ENCODE measurements at places on chromosomes 13 and 19.

DNA sequence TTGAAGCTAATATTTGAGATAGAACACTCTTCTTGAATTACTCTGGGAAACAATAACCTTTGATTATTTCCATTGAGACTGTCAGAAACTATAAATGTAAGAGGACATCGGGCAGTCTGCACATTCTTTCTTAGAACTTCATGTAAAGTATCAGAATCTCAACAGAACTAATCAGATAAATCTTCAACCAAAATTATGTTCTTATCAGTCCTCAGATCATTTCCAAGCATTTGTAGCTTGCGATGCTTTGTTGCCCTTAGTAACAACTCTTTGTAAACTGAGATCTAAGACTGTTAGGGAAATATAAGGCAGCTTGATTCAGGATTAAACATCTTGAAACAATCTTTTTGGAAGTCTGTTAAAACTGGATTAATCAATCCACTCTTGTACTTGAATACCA, 70.3 kb downstream of the FNDC3A start:
- DNase-seq, result no peak

DNA sequence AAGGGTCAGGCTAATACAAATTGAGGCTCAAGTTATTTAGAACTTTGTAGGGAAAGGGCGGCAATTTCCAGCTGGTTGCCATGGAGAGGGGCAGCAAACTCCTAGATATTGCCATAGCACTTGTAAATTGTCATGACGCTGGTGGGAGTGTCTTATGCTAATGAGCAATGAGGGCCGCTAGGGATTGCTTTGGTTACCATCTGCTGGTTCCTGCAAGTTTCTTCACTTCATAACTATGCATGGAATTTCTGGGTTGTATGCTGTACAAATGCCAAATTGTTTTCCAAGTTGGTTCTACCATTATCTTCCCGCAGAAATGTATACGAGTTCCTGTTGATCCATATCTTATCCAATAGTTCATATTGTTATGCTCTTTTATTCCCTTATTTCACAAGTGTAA, 1339.4 kb downstream of the EFNB2 start:
- DNase-seq, result peak; percentile 4

DNA sequence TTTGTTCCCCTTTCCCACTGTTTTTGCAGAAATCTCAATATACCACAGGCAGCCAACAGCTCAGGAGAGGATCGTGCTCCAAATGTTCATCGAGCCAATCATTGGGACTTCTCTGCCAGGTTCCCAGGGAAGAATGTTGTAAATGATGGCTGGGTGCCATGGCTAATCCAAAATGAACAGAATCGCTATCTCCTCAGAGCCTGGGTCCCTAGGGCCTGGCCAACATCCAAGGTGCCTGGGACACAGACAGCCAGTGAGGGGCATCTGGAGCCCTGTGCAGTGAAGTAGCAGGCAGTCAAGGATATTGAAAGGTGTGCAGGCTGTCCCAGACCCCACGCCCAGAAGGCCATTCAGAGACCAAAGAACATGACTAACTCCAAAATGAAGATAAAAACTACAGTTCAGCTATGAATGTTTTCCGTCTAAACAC, 37.8 kb downstream of the BRD4 start:
- no peak for DNase-seq

- DNase-seq, result peak; percentile 5
These were observed 521.5 kb downstream of the SLITRK6 start for GRCh38 chr13:85277748-85278147.

DNA sequence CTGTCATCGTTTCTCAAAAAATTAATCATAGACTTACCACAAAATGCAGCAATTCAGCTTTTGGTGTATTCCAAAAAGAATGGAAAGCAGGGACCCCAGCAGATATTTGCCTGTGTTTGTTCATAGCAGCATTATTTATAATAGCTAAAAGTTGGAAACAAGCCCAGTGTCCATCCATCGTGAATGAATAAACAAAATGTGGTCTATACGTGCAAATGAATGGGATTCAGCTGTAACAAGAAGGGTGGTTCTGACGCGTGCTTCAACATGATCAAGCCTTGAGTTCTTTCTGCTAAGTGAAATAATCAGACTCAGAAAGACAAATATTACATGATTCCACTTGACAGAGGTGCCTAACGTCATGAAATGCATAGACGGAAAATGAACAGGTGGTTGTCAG, 36.4 kb downstream of the PSG11 start:
- DNase-seq, result no peak

DNA sequence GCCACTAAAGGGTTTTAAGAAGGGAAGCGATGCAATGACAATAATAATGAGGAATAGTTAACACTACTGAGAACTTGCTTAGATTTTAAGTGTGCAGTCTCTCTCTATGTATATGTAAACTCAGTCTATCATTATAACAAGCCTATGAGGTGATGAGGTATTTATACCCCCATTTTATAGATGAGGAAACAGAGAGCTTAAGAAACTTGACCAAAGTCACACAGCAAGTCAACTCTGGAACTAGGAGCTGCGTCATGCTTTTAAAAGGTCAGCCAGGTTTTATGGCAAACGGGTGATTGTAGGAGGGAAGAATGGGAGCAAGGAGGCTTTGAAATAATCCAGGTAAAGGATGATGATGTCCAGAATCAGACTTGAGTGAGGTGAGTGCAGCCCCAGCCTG, 103.4 kb downstream of the TM9SF2 start:
- no peak for DNase-seq

DNA sequence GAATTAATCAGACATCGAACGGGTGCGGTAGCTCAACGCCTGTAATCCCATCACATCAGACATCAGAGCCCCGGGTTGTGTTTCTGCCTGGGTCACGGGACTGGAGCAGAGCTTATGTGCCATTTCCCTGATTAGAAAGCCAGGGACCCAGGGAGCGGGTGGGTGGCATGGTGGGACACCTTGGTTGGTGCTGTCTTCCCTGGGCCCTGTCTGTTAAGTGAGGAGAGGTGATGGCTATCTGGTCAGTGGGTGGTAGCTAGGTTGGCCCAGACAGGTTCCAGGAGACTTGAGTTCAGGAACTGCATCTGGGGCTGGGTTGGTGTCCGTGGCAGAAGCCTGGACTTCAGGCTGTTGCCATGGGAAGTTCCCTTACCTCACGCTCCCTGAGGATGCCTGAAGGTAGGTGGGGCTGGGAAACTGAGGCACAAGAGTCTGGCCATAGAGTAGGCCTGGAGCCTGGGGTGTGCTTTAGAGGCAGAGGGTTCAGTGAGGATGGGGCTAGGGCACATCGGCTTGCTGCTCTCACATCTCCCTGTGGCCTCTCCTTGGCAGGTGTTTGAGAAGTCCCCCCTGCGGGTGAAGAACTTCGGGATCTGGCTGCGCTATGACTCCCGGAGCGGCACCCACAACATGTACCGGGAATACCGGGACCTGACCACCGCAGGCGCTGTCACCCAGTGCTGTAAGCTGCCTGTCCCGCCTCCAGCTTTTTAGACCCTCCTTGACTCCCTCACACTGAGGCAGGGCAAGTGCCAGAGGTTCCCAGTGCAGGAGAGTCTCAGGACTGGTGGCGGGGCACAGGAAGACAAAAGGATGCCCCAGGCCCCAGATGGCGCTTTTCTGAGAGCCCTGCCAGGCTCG, 2.1 kb downstream of the RPL18A start:
- no peak for DNase-seq

DNA sequence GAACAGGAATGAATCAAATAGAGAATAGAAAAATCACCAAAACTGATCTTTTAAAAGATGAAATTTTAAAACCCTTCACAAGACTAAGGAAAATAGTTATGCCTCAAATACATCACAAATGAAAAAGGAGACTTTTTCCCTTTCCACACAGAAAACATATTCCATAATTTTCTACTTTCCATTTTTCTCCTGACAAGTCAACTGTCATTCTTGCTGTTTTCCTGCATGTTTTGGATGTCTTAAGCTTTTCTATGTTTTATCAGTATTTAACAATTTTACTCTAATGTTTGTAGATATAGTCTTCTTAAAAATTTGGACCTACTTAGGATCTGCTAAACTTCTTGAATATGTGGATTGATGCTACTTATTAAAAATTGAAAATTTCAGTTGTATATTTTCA, 810.8 kb downstream of the OLFM4 start:
- no peak for DNase-seq

- DNase-seq, result no peak
These were observed 357.4 kb downstream of the TDRD3 start for GRCh38 chr13:60754211-60755090.

DNA sequence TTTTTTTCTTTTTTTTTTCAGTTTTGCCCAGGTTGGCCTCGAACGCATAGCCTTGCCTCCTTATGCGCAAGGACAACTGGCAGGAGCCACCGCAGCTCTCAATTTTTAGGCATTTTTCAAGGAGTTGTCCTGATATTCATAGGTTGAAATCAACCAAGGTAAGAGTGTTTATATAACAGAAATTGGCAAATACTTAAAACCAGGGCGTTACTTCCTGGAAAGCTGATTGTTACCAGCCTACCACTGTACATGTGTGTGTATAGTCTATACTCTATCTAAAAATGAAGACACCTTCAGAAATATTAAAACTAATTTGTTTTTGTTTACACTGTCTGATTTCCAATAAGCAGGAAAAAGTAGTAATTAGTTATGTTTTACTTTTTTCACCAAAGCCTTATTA, 39.2 kb downstream of the GPC6 start:
- no peak for DNase-seq

DNA sequence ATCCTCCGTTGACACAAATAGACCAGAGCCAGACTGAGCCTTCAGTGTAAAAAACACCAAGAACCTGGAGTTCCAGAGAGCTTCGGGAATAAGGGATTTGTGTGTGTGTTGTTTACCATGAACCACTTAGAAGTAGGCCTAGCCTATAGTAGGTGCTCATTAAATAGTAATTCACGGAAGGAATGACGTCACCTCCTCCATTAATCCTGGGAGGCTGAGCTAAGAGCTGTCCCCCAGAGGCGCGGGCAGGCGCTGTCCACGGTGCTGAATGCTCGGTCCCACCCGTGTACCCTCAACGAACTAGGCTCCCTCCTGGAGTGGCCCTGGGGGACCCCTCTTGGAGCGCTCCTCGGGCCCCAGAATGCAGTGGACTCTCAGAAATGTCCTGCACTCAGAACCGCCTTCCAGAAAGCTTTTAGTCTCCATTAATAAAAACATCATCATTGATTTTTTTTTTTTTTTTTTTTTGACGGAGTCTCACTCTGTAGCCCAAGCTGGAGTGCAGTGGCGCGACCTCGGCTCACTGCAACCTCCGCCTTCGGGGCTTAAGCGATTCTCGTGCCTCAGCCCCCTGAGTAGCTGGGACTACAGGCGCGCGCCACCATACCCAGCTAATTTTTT, 6.5 kb downstream of the UNC13A start:
- peak; percentile 81 for DNase-seq

DNA sequence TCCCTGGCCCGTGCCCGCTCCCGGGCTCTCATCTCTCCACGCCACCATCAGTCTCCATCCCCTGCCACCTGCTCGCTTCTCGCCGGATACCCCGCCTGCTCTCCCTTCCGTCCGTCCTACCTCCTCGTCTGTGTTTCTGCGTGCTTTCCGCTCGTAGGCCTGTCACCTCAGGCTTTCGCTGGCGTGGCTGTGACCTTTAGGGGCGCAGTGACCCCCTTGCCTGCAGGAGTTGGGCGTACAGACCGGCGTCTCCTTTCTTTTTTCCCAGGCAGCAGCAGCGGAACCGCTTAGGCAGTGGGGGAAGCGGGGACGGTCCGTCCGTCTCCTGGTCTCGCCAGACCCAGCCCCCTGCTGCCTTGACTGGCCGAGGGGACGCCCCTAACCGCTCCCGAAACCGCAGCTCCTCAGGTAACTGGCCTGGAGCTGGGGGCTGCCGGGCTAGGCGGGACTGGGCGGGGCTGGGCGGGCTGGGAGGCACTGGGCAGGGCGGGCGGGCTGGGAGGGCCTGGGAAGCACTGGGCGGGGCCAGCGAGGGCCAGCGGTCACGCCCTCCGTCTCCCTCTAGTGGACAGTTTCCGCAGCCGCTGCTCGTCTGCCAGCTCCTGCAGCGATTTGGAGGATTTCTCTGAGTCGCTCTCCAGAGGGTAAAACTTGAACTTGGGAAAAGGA, 6.3 kb downstream of the PGLYRP1 start:
- DNase-seq, result peak; percentile 95

GRCh38 chr13:104256701-104257100, 1190.5 kb upstream of the SLC10A2 start:
- no peak for DNase-seq

- DNase-seq, result no peak
These were observed 249.8 kb downstream of the NBEA start for GRCh38 chr13:35191883-35192282.

DNA sequence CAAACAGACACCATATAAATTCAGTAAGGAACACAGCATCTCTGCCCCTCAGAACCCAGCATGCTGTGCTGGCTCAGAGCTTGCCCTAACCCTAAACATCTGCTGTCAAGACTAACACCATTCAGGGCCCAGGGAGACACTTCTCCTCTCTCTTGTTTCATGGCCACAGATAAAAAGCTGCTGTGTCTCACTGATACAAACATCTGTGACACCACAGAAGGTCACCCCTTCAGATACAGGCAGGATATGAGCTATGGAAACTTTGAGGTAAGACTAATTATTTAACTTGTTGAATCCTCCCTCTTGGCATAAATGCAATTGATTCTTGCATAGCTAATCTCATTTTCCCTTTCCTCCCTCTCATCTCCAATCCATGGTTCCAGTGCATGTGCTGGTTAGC, 61.6 kb upstream of the GPR12 start:
- no peak for DNase-seq

- no peak for DNase-seq
These were observed 12.5 kb upstream of the QTRT1 start for GRCh38 chr19:10688545-10689280.

All from AG08396 (cell line).